ENCODE measurements at places on chromosomes 7 and 10.

DNA sequence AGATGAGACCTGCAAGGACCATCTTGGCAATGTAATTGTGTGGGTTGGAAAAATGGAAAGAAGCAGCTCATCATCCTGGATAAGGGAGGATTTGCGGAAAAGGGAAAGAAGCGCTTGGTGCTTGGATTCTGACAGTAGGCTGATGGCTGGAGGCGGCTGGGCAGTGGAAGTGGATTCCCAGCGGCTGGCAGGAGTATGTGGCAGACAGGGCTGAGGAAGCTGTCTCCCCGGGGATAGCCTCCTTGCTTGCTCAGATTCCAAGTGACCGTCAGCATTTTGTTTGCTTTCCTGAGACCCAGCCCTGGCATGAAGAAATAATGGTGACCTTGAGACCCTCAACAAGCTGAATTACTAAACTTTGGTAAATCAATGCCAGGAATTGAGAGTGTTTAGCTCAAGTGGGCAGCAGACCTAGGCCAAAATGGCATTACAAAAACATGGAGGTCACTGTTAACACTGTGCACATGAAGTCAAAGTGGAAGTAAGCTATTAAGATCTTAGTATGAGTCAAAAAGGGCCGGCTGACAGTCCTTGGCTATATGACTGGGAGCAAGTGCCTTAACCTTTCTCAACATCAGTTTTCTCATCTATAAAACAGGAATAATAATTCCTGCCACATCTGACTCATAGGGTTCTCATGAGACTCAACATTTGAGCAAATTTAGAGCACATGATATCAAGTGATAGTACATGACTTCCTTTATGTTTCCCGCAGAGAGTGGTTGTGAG, 21.3 kb downstream of the SLC25A28 start:
- no peak for DNase-seq

DNA sequence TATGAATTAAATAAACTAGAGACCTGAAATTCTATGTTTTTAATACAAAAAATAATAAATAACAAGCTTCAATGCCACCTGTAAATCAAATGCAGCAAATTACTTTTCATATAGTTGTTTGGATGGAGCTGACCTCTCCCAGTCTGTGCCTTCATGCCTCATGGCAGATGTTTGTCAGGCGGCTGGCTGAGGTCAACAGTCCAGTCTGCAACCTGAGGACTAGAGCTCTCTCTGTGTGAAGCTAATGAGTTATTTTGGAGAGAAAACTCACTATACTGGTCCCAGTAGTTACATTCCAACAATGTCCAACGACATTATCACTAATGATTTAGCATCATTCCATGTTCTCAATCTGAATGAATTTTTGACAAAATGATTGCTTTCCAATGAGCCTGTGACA, 746.2 kb upstream of the POM121L12 start:
- no peak for DNase-seq

DNA sequence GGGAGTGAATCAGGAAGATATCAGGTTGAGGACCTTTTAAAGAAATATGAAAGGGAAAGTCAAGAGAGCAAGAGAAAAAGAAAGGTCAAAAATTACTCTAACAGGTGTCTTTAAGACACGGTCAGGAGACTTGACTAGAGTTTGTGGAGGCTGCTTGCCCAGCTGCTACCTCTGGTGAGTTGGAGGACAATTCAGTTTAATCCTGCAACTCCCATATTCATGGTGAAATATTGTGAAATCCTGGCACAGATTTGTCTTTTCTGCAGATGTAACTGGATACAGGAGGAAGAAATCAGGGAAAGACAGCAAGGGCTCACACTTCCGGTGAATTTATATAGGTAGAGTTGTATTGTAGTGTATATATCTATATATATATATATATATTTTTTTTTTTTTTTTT, 93.5 kb downstream of the AKAP9 start:
- DNase-seq: no peak

DNA sequence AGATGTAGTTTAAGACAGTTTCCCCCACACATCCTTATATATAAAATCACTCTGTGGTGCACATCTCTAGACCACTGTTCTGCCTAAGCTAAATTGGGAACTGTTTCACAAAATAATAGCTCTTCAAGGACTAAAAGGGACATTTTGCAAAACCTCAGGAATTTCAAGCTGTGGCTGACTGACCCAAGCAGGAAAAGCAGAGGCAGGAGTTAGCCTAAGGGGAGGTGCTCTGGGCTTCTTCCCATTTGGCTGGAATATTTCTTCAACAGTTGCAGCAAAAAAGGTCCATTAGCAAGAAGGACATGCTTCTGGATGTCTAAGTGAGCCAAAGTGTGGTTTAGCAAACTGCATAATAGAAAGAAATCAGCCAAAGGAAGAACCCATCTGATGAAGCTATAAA, 551.2 kb upstream of the ANKRD30A start:
- no peak for DNase-seq

- no peak for DNase-seq
These were observed 378.8 kb upstream of the C7orf33 start for GRCh38 chr7:148211740-148212151.

DNA sequence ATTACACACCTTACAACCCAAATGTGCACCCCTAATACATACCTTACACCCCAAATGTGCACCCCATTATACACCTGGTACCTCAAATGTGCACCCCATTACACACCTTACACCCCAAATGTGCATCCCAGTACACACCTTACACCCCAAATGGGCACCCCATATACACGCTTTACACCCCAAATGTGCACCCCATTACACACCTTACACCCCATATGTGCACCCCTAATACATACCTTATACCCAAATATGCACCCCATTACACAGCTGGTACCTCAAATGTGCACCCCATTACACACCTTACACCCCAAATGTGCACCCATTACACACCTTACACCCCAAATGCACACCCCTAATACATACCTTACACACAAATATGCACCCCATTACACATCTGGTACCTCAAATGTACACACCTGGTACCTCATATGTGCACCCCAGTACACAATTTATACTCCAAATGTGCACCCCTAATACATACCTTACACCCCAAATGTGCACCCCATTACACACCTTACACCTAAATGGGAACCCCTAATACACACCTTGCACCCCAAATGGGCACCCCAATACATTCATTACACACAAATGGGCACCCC, 106.3 kb downstream of the KLF6 start:
- DNase-seq: no peak

- DNase-seq: no peak
These were observed 9.7 kb downstream of the CFAP46 start for GRCh38 chr10:132932461-132933307.

GRCh38 chr7:35792873-35793489, 7.9 kb upstream of the SEPTIN7 start:
- no peak for DNase-seq

GRCh38 chr10:126387931-126388911, at the start of gene ADAM12:
Gene ADAM12, minus strand, starts transcription at chr10:126388477. Its CDS starts 332 bp downstream, at chr10:126388145.
- no peak for DNase-seq

- DNase-seq: no peak
These were observed 194.3 kb upstream of the PRKCQ start for GRCh38 chr10:6774406-6774805.

DNA sequence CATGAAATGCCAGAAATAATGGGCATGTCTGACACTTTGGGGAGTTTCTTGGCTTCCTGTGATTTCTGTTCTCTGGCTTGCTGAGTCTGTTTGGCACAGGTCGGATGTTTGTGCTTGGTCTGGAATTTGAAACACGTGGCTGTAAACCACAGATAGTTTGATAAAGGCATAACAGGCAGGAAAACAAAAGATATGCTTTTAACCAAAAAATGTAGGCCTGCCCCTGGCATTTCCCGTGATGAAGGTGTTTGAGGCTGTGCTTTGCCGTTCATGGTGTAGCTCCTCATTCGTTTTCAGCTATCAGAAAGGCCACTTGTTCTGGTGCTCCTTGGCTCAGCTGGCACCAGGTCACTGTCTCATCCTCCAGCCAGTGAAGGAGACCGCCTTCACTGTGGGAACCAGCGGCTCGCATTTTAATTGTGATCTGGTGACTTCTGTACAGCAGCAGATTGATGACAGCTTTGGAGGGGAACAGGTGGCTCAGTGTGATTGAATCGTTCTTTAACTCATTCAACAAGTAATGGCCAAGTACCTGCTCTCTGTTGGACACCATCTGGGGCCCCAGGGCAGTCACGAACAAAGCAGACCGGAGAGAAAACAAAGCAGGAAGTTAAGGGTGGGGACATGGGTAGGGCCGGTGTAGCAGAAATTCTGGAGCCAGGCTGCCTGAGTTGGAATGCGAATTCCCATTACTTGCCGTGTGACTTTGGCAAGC, 111.5 kb downstream of the CCNY start:
- no peak for DNase-seq

DNA sequence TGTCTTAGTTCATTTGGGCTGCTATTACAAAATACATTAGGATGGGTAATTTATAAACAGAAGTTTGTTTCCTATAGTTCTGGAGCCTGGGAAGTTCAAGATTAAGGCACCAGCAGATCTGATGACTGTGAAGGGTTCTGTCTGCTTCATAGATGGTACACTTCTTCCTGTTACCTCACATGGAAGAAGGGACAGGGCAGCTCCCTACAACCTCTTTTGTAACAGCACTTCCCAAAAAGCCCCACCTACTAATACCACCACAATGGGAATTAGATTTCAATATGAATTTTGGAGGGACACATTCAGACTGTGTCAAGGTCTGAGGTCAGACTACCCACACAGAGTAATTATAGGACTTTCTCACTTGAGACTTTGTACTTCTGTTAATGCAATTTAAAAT, 260.3 kb downstream of the ARHGAP12 start:
- no peak for DNase-seq

DNA sequence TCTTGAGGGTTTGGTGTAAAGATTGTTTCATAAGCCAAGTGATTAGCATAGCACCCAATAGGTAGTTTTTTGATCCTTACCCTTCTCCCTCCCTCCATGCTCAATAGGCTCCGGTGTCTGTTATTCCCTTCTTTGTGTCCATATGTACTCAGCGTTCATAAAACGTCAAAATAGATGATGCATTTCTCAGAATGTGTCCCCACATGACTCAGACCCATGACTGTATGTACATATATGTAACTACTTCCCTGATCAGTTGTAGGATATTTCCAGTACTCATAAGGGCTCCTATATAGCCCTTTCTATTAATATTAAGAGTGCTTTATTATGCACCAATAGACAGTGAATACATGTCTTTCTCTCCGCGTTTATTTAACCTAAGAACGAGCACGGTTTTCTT, 466.9 kb downstream of the KIF20B start:
- no peak for DNase-seq

DNA sequence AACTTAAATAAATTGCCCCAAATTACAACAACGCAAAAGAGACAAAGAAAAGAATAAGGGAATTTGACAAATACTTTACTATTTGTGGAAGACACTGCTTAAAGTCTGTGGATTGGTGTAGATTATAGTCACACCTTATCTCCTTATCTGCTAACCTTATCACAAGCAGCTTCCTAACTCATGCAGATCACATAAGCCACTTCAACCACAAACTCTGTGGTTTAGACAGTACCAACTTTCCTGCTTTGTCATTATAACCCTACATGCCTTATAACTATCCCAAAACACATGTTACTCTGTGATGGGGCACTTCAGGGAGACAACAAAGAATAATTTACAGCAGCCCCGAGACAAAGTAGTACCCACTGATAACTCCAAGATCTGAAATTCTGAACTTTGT, 41.5 kb upstream of the PPP3CB start:
- no peak for DNase-seq

GRCh38 chr10:44024356-44025116, 360.4 kb downstream of the CXCL12 start:
- DNase-seq: no peak

GRCh38 chr7:80387634-80388193, 124.2 kb downstream of the GNAT3 start:
- no peak for DNase-seq

DNA sequence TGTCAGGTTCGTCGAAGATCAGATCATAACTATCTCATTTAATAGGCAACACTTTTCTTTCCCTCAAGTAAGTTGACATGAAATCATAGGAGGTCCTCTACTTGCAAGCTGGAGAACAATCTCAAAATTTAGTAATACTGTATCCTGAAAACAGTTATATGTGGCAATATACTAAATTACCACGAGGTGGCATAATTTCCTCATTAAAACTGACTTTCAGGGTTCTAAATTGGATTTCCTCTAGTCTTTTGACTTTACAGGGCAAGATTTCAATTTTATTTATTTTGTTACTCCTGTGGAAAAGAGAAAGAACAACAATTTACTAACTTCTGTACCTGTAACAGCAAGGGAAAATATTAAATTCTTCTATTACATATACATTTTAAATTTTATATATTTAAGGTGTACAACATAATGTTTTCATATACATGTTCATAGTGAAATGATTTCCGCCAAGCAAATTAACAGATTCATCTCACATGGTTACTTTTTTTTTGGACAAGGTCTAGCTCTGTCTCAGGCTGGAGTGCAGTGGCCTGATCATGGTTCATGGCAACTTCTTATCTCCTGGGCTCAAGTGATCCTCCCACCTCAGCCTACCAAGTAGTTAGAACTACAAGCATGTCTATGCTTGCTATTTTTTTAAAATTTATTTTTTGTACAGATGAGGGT, 53.4 kb upstream of the CYP2C18 start:
- no peak for DNase-seq

DNA sequence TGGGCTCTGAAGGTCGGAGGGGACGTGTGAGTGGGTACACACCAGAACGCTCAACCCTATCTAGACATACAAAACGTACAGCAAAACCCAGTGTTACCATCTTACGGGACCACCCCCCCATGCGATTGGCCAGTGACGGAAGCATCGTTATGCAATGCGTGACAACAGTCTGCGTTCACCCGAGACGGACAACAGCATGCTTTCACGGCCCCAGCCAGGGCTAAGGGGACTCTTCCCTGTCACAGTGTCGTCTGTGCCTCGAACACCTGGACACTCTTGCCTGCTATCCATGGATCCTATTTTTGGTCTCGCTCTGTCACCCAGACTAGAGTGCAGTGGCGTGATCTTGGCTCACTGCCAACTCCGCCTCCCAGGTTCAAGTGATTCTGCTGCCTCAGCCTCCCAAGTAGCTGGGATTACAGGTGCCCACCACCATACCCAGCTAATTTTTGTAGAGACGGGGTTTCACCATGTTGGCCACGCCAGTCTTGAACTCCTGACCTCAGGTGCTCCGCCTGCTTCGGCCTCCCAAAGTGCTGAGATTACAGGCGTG, 23.3 kb downstream of the DPYSL4 start:
- DNase-seq: no peak

DNA sequence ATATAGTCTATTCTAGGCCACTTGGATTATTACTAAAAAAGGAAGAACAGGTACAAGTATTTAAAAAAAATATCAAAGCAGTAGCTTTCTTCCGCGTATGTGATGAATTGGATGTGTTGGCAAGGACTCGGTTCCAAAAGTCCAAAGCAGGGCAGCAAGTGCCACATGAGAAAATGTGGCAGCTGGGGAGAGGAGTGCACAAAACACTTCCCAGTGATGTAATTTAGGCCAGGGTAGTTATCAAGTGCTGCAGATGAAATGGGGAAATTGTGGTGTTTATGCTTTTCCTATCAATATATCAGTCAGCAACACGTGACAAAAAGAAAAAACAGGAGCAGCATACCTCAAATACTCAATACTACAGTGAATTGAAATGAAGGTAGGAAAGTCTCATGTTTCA, 7.0 kb downstream of the RHOBTB1 start:
- DNase-seq: no peak

- no peak for DNase-seq
These were observed 317.1 kb upstream of the KLF6 start for GRCh38 chr10:4101918-4102654.
